WERI-Rb-1 (cell line): ENCODE measurements at places on chromosomes 12 and 14.

- no peak for DNase-seq
Observed at GRCh38 chr12:77160931-77161330, 95.6 kb upstream of the E2F7 start.

DNA sequence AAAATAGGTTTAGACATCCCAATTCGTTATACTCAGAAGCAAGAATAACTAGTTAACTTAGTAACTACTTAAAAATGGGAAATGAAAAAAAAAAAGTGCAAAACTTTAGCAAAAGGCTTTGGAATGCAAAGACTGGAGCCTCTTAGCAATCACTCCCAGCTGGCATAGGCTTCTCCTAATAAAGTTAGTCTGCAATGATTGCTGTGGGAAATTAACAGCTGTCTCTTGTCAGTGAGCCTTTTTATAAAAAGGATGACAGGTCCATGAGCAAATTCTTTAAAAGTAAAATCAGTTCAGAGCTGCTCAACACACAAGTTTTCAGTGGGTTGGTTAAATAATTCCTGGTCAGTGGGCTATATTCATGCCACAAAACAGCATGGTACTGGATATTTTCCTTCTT lies 7.4 kb upstream of the SYCP3 start:
- no peak for DNase-seq

DNA sequence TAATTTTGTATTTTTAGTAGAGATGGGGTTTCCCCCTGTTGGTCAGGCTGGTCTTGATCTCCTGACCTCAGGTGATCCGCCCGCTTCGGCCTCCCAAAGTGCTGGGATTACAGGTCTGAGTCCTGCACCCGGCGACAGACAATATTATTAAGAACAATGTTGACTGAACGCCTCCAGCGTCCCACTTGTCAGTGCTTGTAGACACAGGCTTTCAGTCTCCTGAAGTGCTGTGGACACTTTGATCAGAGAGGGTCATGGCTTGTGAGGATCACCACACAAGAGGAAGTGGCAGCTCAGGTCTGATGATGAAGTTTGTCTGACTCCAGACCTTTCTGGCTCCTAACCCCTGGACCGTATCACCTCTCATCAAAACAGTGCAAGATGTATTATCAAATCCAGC lies 114.6 kb downstream of the CHST11 start:
- DNase-seq: no peak

- no peak for DNase-seq
Observed at GRCh38 chr14:67882986-67883555, 63.5 kb downstream of the RAD51B start.

DNA sequence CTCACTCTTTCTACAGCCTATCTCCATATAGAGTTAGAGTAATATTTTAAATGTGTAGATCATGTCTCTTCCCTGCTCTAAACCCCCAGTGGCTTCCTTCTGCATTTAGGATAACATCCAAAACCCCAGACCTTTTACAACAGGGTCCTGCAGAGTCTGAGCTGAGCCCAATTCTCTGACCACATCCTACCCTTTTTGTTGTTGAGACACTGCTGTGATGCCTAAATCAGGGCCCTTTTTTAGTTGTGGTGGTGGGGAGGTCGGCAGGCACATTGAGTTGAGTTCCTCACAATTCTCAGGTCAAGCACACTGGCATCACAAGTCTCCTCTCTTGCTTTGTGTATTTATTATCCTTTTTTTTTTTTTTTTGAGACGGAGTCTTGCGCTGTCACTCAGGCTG lies 1.8 kb upstream of the DDX47 start:
- DNase-seq: no peak

DNA sequence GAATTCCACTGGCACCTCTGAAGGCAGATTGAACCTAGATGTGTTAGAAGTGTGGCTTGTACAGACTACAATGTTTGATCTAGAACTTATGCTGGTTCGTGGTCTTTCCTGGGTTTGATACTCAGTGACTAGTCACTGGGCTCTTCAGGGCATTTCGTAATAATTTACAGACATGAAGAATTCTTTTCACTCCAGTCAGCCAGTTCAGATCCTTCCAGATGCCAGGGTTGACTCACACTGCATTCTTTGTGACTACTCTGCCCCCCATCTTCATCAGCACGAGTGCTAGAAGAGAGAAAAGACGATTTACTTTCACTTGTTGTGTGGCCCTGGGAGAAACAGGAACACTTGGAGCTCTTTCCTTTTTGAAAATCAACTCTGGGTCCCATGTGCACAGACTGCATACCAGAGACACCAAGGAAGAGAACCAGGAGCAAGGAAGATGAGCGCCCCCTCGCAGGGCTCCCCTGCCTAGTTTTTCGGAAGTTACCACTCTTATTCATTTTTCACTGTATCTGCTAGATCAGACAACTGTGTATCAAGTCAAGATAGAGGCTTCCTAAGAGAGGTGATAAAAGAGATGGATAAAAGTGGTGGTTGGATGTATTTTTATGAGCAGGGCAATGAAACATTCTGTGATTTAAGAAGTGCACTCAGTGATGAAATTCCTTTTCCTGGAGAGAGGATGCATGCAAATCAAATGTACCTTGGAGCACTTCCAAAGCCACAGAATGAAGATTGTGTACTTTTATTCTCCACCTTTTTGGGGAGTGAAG lies 33.5 kb upstream of the EVL start:
- no peak for DNase-seq

GRCh38 chr12:79673354-79673753 lies 17.4 kb downstream of the PAWR start:
- DNase-seq: no peak

DNA sequence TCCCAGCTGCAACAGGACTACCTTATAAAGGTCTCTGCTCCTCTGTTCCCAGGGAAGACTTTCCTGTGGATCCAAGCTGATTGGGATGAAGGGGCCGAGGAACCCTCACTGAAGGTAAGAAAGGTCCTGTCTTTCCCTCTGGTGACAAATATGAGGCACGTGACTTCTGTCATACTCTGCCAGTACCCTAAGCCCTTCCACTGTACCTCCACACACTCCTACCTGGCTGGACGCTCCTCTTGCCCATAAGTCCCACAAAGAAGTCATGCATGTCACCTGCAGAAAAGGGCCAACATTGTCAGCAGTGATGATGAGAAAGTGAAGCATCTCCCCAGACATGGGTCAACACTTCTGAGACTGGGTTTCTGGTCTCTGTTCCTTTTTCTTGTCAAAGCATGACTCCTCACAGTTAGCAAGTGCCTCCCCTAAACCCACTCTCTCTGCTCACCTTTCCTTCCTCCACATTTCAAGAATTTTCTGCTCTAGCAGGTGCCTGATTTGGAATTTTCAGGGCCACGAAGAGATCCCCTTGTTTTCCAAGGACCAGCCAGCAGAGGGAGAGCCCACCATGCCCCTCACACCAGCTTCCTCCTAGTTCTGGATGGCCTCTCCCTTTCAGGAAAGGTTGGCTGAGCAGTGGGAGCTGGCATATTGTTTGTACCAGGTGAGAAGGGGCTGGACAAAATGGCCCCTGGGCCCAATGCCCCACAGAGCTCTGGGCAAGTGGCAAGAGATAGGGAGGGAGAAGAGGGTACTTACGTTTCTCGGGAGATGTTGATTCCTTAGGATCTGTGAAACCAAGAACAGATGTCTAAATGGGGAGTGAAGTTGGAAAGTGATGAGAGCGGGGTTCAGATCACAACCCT lies 3.5 kb downstream of the TAC3 start:
- DNase-seq: no peak

- no peak for DNase-seq
Observed at GRCh38 chr12:12582895-12583303, 20.2 kb upstream of the DUSP16 start.

- DNase-seq: no peak
Observed at GRCh38 chr12:90652280-90652679, 302.7 kb downstream of the CCER1 start.

DNA sequence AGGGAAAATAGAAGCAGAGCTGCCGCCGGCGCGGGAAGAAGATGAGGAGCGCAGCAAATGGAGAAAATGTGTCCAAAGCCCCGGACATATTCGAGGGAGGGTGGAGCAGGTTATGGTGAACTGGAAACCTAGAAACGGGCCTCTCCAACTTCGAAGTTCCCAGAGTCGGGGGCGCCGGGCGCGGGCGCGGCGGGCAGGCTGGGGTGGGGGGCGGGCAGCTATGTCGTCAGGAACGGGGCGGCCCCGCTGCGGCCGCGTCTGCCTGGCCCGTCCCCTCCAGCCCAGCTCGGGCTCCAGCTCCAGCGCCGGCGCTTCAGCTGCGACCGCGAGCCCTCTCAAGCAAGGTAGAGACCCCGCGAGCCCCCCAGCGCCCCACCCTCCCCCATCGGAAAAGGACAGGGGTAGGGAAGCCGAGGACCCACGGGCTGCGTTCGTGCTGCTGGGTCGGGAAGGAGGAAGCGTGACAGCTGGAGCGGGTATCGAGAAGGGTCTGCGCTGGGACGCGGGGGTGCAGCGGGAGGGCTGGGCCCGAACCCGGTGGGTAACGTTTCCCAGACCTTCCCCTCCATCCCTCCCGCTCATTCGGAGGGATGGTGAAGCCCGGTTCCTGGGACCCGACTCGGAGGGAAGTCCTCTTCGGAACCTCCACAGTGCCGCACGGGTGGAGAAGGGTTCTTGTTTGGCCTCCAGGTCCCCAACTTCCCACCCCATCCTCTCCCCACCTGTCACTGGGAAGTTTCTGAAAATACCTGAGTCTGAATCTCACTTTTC lies 1.0 kb downstream of the DGKA start:
- DNase-seq: peak; percentile 25

- DNase-seq: peak; percentile 53
Observed at GRCh38 chr12:20369305-20370013, 1.1 kb downstream of the PDE3A start.

DNA sequence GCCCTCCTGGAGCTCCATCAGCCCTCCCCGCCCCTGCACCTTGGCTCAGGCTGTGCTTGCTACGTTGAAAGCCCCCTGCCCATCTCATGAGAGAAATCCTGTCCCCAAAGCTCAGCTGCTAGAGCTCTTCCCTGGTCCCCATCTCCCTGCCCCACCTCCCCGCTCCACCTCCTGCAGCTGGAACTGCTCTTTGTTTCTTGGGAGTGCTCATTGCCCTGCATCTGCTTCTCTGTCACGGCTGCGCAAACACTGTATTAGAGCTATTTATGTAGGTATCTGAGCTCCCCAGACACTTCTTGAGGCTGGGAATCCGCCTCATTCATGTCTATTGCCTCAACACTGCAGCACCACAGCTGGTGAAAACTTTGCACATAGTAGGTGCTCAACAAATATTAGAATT lies 32.8 kb upstream of the PRIMA1 start:
- DNase-seq: no peak
